ENCODE measurements at places on chromosomes 12 and 14. TPM values are rescaled to one million over a fixed set of nuclear protein-coding genes. Genes with fewer than 3 reads are reported as not detected.

POTEG gene
- not detected for total RNA-seq

CLEC12A gene
- total RNA-seq: 1.5 TPM

SLC38A4 gene
- total RNA-seq: 8.8 TPM

SRRM4 gene
- 0.42 TPM for total RNA-seq

PLEKHA5 gene
- 193 TPM for total RNA-seq

GALNT16 gene
- total RNA-seq: 11.4 TPM

ASIC1 gene
- 2.7 TPM for total RNA-seq

RPL10L gene
- total RNA-seq: not detected

EFS gene
- total RNA-seq: 15.0 TPM

MMP19 gene
- total RNA-seq: 4.3 TPM

CCDC196 gene
- not detected for total RNA-seq

NOVA1 gene
- 31.6 TPM for total RNA-seq

TMTC2 gene
- 95.3 TPM for total RNA-seq

OR4K14 gene
- total RNA-seq: not detected

NT5DC3 gene
- 13.1 TPM for total RNA-seq

MANSC4 gene
- total RNA-seq: not detected

MYO1A gene
- 0.16 TPM for total RNA-seq

Data from urinary bladder (tissue), 4 donors.